ENCODE measurements at places on chromosomes 4 and X.

- DNase-seq, result no peak
These were observed 67.4 kb downstream of the ENPP6 start for GRCh38 chr4:184150102-184150839.

DNA sequence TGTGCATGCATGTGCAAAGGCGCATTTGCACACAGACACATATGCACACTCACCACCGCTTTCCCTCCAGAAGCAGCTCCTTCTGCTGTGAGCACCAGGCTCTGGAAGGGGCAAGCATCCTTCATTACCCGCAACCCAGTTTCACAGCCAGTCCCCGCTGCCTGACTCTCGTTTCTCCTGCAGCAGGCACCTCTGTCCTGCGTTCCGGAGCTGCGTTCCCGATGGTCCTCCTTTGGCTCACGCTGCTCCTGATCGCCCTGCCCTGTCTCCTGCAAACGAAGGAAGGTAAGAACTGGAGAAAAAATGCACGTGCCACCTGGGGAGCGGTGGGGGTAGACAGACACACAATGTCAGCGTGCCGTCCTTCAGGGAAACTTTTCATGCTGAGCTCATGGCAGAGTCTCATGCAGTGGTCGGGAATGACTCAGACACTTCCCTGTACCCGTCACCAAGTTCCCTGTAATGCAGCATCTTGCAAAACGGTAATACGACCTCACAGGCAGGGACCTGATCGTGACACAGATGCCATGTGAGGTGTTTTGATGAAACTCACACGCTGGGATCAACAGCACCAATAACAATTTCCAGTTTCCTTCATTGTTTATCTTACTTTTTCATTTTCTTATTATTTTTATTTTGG lies 5.1 kb downstream of the IL3RA start:
- no peak for DNase-seq

GRCh38 chr4:829761-830600 lies 4.1 kb upstream of the CPLX1 start:
- no peak for DNase-seq

GRCh38 chrX:141969706-141970105 lies 66.0 kb downstream of the MAGEC1 start:
- no peak for DNase-seq

GRCh38 chr4:15521442-15522039 lies 51.9 kb downstream of the CC2D2A start:
- DNase-seq, result no peak

DNA sequence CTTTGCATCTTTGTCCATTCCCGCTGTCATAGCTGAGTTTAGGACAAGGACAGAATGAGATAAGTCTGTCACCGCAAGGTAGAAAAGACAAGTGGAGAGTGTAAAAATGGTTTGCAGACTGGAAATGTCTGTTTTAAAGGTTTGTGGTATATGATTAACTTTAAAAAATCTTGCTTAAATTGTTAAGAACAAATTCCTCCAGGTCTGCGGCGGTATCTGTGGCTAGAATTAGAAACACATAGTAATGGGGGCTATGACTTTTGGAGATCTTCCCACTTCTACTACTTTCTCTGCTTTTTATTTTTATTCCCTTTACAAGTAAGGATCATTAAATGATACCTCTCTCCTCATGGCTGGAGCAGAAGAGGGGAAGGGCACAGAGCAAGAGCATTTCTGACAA lies 92.2 kb downstream of the MID1IP1 start:
- no peak for DNase-seq

- no peak for DNase-seq
These were observed 93.4 kb upstream of the MAMLD1 start for GRCh38 chrX:150269605-150270254.

DNA sequence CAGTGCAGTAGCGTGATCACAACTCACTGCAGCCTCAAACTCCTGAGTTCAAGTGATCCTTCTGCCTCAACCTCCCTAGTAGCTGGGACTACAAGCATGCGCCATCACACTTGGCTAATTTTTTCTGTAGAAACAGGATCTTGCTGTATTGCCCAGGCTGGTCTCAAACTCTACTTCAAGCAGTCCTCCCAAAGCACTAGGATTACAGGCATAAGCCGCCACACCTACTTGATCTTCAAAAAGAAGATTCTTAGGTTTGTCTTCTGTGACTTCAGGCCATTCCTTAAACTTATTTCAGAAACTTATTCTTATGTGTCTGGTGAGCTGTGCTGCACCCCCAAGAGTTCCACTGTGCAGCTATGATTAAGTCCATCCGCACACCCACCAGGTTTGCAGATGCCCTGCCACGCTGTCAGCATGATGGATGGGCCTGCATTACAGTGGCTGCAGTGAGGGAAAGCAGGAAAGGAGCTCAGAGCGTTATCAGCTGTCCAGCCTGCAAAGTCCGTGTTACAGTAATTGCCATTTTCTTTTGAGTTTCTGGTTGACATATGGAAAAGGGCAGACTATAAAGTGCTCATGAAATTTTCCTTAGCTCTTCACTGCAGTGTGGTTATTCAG lies 146.6 kb downstream of the AASDH start:
- no peak for DNase-seq

GRCh38 chr4:177006331-177006730 lies 213.6 kb upstream of the VEGFC start:
- DNase-seq, result no peak

- no peak for DNase-seq
These were observed 9.7 kb upstream of the RHOXF1 start for GRCh38 chrX:120125444-120125843.

DNA sequence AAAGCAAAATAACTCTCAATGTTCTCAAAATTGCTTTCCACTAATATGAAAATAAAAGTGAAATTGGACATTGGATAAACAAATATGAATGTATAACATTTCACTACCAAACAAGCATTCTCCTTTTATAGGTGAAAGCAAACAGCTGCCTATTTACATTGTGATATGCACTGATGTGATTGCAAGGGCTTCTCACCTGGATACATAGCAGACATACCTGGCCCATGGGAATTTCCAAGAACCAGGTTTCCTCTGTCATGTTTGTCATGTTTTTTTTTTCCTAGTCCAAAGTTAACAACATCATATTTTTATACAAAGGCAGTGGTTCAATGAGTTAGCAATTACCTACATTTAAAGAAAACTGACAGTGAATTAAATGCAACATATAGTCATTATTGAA lies 228.5 kb downstream of the ANKRD50 start:
- no peak for DNase-seq

- DNase-seq, result no peak
These were observed 36.7 kb downstream of the SLC2A9 start for GRCh38 chr4:9984621-9985020.

DNA sequence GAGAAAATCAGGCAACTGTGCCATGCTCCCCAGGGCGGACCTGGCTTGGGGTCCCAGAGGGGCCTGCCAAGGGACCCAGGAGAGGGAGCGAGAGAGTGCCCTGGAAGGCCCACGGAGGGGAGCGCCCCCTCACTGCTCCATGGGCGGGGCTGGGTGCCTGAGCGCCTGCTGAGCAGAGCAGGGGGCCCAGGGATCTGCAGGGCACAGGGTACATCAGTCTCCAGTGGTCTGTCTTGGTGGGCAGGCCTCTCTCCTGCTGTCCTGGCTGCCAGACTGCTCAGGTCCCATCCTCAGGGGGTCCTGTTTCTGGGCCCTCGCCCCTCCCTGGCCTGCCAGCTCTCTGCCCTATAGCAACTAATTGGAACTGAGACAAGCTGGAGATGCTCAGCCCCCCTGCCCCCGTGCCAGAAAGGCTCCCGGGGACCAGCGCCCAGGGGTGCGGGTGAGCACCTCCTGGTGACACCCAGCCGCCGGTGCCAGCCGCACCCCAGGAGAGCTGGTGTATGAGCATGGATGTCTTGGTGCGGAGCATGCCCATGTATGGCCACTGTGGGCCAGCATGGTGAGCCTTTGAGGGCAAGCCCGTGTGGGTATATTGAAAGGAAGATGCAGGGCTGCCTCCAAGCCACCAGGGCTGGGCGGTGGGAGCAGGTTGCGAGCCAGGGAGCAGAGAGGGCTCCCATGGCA lies 1.3 kb downstream of the BGN start:
- DNase-seq, result no peak

DNA sequence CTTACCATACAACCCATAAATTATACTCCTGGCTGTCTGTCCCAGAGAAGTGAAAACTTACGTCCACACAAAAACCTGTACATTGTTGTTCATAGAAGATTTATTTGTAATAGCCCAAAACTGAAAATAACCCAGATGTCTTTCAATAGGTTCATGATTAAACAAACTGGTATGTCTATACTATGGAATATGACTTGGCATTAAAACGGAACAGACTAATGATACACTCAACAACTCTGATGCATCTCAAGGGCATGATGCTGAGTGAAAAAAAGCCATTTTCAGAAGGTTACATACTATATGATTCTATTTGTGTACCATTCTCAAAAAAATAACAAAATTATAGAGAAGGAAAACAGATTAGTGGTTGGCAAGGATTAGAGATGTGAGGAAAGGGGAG lies 11.6 kb upstream of the MND1 start:
- DNase-seq, result no peak

DNA sequence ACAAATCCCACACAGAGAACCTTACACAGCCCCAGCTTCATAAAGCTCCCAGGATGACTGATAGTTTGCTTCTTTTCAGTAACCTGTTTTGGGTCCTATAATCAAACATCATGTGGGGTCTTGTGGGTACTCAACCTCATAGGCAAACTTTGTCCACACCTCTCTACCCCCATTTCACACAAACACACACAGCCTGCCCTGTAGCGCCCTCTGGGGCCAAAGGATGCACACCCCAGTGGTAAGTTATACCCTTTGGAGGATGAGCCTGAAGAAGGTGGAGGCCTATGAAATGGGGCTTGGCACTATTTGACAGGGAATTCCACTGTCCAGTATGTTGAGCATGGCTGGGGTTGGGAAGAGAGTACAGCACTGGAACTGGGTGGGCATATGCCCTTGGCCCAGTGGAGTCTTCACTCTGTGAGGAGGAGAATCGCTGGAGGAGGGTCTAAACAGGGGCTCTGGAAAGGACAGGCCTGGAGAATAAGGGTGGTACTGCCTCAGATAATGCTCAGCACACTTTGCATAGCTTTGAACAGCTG lies 30.5 kb upstream of the COL25A1 start:
- DNase-seq, result no peak

DNA sequence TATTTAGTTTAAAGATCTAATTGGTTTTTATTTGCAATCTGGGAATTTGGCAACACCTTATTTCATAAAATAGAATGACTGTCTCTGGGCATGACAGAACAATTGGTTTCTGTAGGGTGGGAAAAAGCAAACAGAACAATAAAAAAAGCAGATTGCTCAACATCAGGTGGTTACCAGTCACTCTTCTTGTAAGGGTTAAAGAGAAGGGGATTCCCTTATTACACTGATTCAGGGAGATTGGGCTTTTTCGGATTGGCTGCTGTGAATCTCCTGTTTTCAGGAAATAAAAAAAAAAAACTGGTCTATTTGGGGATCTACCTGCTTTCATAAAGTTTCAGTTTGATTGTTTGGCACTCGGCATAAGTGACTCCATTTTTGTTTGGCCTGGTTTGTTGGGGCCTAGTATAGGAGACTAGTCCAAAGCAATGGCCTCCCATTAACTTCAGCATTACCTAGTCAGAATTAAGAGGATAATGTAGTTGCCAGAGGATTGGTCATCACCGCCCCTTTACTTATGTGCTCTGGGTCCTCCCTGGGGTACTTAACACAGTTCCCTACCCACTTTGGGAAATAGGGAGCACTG lies 380.5 kb downstream of the IDS start:
- no peak for DNase-seq

- DNase-seq, result no peak
These were observed 1.0 kb downstream of the GABRA3 start for GRCh38 chrX:152450076-152450475.

GRCh38 chrX:57353472-57354132 lies 67.1 kb downstream of the FAAH2 start:
- DNase-seq, result no peak

GRCh38 chr4:53507671-53508286 lies 83.5 kb downstream of the LNX1 start:
- DNase-seq, result no peak

- DNase-seq, result no peak
These were observed 31.4 kb upstream of the NFKB1 start for GRCh38 chr4:102469806-102470205.

- no peak for DNase-seq
These were observed 582 bp downstream of the NAA10 start for GRCh38 chrX:153934148-153934761.

DNA sequence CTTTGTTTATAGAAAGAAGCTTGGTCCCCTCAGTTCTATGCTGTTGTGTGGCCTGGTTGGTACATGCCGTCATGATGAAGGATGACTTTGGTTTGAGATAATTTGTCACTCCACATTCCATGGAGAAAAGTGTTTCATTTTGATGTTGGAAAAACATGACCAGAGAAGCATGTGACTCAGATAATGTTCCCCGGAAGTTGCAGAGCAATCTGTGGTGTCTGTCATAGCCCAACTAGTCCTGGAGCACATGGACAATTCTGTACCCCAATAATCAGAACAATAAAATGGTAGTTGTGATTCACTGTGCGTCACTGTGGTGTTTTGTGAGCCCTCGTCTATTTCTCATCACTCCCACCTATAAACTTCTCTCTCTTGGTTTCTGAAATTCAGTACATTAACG lies 85.1 kb downstream of the PDK3 start:
- DNase-seq, result no peak

- no peak for DNase-seq
These were observed 74.3 kb downstream of the NPNT start for GRCh38 chr4:105969575-105969974.

DNA sequence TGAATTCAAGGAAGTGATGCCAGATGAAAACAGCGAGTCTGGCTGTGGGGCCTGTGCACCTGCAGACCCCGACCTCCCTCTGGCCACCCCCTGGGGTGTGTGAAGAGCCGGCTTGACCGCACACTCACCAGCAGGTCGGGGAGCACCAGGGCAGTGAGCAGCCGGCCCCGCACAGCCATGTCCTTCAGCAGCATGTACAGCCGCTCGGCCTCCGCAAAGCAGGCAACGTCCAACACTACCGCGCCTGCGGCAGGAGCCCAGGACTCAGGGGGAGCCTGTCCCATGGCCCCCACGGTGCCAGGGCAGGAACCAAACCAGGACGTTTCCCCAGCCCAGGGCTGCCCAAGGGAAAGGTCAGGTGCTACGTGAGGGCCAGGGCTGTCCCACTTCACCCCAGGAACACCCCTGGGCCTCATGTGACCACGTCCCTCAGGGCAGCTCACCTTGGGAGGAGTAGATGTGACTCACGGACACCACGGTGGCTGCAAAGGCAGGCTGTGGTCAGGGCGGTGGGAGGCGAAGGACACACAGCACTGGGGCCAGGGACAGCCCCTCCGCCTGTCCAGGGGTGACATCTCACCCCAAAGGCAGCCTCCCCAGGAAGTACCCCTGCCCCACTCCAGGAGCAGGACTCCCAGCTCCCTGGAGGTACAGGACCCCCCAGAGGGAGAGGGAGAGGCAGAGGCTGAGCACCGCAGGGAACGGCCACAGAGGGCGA lies 8.2 kb downstream of the DGKQ start:
- no peak for DNase-seq

GRCh38 chr4:63460075-63460474 lies 949.2 kb downstream of the TECRL start:
- DNase-seq, result no peak
